ENCODE measurements at places on chromosomes 12 and 14. TPM values are rescaled to one million over a fixed set of nuclear protein-coding genes. Genes with fewer than 3 reads are reported as not detected.

Gene GARIN6
- not detected for total RNA-seq

Gene LRRC9
- 1.2 TPM for total RNA-seq

Gene RDH12
- not detected for total RNA-seq

GRCh38 chr14:31045501-31046080, 19.4 kb upstream of the STRN3 start:
- DNase-seq: no peak

GRCh38 chr14:90624732-90625400, 191.4 kb downstream of the TTC7B start:
- DNase-seq: no peak

DNA sequence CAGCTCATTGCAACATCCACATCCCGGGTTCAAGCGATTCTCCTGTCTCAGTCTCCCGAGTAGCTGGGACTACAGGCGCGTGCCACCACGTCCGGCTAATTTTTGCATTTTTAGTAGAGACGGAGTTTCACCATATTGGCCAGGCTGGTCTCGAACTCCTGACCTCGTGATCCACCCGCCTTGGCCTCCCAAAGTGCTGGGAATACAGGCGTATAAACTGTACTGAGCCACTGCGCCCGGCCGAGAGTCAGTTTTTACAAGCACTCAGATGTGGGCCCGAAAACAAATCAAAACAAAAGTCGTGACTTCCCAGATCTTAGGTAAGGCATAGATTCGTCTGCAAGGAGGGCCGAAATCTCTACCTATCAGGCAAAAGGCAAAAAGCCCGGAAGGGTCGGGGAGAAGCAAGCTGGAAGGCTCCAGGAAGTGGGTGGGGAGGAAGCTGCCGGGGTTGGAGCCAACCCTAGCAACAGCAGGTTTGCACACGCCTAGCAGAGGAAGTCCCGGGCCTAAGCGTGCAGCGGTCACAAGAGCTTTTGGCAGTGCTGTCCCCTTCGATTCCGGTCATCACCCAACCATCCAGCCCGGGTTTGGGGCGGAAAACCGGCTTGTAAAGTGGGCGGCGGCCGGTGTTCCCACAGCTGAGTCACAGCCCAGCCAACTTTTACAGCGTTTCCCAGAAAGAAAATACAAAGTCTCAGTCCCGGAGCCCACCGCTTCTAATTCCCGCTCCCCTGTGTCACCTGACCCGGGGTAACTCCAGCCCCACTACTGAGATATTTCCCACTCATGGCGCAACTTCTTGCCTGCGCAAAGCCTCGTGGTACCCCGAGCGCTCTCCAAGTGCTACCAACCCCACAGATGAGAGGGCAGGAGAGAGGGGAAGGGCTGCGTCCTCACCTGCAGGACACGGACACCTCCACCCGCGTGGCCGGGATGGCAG, 583 bp downstream of the CPNE8 start:
- peak; percentile 93 for DNase-seq

GRCh38 chr12:2833810-2834209, 1.0 kb downstream of the NRIP2 start:
- no peak for DNase-seq

DNA sequence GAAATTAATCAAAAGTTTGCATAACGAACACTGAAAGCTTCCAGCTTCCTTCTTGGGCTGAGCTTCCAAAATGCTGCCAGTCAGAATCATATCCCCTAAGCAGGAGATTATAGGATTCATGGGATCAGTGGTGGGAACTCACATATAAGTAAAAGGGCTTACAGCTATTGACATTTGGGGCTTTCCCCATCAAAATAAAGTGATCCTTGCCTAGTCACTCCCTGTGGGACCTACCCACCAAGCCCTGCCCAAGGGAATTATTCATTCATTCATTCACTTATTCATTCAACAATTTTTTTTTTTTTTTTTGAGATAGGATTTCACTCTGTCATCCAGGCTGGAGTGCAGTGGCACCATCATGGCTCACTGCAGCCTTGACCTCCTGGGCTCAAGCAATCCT, 47.5 kb upstream of the NR1H4 start:
- DNase-seq: no peak

- DNase-seq: no peak
Measured at GRCh38 chr14:39203659-39204606, 28.9 kb downstream of the PNN start.

GRCh38 chr14:86442135-86442534, 912.2 kb downstream of the FLRT2 start:
- DNase-seq: no peak

- DNase-seq: no peak
Measured at GRCh38 chr12:12502815-12503151, 59.9 kb downstream of the DUSP16 start.

Data from left cardiac atrium (tissue), 4 donors.